ENCODE measurements at places on chromosomes 5 and 9. TPM values are rescaled to one million over a fixed set of nuclear protein-coding genes. Genes with fewer than 3 reads are reported as not detected.

The PCDHAC2 gene
- polyA plus RNA-seq, result not detected

The ASB6 gene
- 27.9 TPM for polyA plus RNA-seq

The STING1 gene
- polyA plus RNA-seq, result 5.3 TPM

The CRHBP gene
- 0.75 TPM for polyA plus RNA-seq

The C5orf58 gene
- not detected for polyA plus RNA-seq

The LECT2 gene
- not detected for polyA plus RNA-seq

The CD72 gene
- 436 TPM for polyA plus RNA-seq

The PCDHGB1 gene
- 0.09 TPM for polyA plus RNA-seq

The SPINK13 gene
- polyA plus RNA-seq, result not detected

The LRRC19 gene
- polyA plus RNA-seq, result not detected

- no peak overlapping the region for H3K4me3 ChIP-seq
- no peaks in the 10 kb centered on the region for H3K27me3 ChIP-seq
- H3K4me1 ChIP-seq, result no peaks in the 10 kb centered on the region
- DNase-seq, result no peak
- H3K36me3 ChIP-seq, result no peaks in the 10 kb centered on the region
Measured at GRCh38 chr9:94824913-94825610, 98.6 kb downstream of the AOPEP start.

DNA sequence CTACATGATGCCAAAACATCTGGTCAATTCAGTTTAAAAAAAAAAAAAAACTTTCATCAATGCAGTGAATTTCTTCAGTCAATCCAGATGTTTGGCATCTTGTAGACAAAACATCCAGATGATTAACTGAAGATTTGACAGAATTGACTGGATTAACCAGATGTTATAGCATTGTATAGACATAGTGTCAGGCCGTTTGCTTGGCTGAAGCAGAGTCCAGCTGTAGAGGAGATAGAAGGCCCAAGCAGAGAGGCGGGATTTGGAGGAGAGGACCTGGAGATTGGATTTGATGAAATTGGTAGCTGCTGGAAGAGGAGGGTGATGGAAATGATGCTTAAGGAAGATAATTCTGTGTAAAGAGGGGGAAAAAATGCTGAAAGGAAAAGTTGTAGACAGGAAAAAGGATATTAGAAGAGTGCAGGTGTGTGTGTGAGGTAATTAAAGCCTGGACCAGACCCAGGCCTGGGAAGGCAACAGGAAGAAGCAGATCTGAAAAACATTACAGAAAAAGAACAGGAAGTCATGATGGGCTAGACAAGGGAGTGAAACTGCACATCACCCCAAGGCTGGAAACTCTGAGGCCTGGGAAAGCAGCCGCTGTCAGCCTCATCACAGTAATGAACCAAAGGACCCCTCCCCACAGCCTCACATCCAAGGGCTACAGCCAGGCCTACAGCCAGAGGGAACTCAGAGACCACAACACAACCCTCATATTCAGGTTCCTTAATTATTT, 258.3 kb downstream of the CWC27 start:
- no peaks in the 10 kb centered on the region for H3K36me3 ChIP-seq
- no peak overlapping the region for H3K4me3 ChIP-seq
- peaks cover 18% of the 10 kb centered on the region for H3K4me1 ChIP-seq
- DNase-seq, result no peak

DNA sequence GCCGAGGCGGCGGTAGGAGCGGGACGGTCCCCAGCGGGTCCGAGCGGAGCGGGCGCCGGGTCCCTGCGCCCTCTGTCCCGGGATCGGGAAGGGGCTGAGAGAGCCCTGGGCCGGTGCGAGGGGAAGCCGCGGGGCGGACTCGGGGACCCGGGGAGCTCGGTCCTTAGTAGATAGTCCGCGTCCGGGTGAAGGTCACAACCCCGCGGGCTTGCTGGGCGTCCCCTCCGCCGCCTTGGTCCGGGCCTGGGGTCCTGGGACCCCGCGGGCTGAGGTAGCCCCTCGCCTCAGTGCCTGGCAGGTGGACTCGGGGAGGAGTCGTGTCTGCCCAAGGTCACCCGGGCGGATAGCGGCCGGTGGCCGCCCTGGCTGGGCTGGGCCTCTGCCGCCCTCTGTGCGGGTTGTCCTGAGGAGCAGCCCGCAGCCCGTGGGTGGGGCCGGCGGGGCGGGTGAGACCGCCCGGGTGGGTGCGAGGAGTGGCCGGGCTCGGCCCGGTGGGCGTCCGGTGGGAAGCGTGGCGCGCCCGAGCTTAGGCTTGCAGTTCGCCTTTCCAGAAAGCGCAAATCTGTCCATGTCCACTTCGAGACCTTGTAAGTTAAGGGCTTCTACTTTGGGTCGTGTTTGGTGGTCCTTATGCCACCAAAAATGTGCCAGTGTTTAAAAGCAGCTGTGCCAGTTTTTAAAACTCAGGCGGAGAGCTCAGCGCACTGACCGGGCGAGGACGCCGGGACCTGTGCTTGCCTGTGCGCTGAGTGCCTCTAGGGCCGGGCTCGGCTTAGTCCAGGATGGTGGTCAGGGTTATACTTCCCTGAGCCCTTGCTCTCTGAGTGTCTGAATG, 554 bp downstream of the SDHA start:
- H3K27me3 ChIP-seq, result no peaks in the 10 kb centered on the region
- H3K4me3 ChIP-seq, result peak overlapping the region; percentile 77
- H3K4me1 ChIP-seq, result peaks cover 26% of the 10 kb centered on the region
- peak overlapping the region; percentile 52 for H3K27ac ChIP-seq
- DNase-seq, result no peak
- peaks cover 3% of the 10 kb centered on the region for H3K36me3 ChIP-seq

- H3K4me3 ChIP-seq, result no peak overlapping the region
- H3K27me3 ChIP-seq, result no peaks in the 10 kb centered on the region
- no peak overlapping the region for H3K27ac ChIP-seq
- H3K36me3 ChIP-seq, result no peaks in the 10 kb centered on the region
Measured at GRCh38 chr5:111945535-111945934, 188.5 kb upstream of the NREP start.

- no peaks in the 10 kb centered on the region for H3K36me3 ChIP-seq
- H3K4me3 ChIP-seq, result no peak overlapping the region
- no peaks in the 10 kb centered on the region for H3K4me1 ChIP-seq
Measured at GRCh38 chr5:96140496-96140895, 178.8 kb upstream of the ELL2 start.

GRCh38 chr5:106393276-106393675, 1277.5 kb downstream of the EFNA5 start:
- no peak for DNase-seq
- no peaks in the 10 kb centered on the region for H3K27me3 ChIP-seq

DNA sequence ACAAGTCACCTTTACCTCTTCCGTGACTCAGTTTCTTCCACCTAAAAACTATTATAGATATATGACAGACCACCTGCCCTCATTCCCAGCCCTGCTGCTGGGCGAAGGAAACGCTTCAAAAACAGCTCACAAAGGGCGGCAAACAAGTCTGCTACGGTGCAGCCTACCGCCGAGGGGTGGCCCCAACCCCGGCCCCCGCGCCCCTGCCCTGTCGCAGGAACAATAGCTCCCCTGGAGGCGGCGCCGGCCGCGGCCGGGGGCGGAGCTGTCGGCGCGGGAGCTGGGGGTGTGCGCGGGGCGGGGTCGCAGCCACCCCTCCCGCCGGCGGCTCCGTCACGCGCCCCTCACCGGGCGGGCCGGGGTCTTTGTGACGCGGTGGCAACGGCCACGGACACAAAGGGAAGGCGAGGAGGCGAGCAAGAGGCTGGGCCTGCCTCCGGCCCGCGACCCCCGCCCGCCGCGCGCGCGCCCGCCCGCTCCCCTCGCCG, at the start of gene TMEFF1:
TMEFF1 (plus strand) TSS at position 362 of the 488 bp plus-strand sequence. CDS start 396 bp downstream, outside the sequence.
- DNase-seq, result peak; percentile 47
- H3K4me1 ChIP-seq, result peaks cover 15% of the 10 kb centered on the region
- H3K4me3 ChIP-seq, result peak within 1 kb of the TSS; percentile 47
- H3K36me3 ChIP-seq, result no peaks in the 10 kb centered on the region
- no peaks in the 10 kb centered on the region for H3K27me3 ChIP-seq

DNA sequence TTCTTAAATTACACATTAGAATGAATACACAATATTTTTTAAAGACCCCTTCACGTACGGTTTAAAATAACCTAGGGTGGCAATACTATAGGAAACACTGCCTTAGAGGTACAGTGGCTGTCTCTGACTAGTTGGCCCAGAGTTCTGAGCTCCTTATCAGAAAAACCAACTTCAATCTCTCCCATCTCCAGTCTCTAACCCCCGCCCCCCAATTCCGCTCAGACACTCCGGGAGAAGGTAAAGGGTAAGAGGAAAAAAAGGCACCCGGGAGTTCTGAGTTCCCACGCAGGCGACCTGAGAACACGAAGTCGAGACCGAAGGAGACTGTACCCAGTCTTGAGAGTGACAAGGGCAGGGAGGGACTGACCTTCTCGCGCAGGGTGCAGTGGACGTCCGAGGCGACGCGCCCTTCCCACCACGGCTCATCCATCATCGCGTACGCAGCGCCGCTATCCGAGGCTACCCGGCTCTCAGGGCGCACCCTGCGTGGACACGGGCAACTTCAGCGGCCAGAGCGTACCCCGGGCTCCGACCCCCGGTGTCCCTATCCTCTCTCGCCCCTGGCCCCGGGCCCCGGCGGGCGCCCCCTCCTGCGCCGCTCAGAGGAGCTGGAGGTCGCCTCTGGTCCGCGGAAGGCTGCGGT, 752 bp downstream of the CCNJL start:
- peaks cover 28% of the 10 kb centered on the region for H3K27me3 ChIP-seq
- H3K36me3 ChIP-seq, result no peaks in the 10 kb centered on the region
- peaks cover 8% of the 10 kb centered on the region for H3K4me1 ChIP-seq
- no peak for DNase-seq

DNA sequence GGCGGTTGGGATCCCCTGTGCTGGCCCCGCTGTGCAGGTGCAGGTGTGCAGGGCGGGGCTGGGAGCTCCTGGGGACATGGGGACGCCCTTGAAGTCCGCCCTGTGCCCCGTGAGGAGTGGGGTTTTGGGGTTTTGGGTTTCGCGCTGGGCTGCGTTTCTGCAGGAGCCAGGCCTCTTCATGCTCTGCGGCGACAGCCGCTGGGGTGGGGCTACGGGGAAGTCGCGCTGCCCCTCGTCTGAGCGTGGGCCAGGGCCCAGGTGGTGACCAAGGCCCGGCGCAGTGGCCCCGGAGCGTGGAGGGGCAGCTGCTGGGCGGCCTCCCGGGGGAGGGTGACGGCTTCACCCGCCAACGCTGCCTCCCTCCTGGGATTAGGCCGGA, 47.8 kb upstream of the IRX4 start:
- DNase-seq, result no peak
- H3K27me3 ChIP-seq, result peaks cover 9% of the 10 kb centered on the region
- no peaks in the 10 kb centered on the region for H3K36me3 ChIP-seq

GRCh38 chr9:479304-479970, 264.8 kb downstream of the DOCK8 start:
- no peak overlapping the region for H3K4me3 ChIP-seq
- no peaks in the 10 kb centered on the region for H3K27me3 ChIP-seq

DNA sequence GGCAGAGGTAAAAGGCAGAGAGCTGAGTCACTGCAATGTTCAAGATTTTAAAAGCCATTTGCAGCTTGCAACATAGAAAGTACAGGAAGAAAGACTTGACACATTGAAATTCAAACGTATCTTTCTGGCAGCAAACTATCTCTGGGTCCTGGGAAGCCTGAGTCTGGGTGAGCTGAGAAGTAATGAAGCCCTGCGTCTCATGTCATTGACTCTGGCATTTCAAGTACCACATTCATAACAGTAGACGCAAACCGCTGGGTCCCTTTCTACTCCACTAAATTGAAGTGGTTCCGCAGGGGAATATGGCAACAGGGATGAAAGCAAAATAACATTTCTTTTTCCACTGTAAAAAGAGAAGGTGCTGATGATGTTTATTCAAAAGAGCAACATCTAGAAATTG, 694.3 kb downstream of the BRINP1 start:
- H3K27me3 ChIP-seq, result no peaks in the 10 kb centered on the region
- H3K27ac ChIP-seq, result no peak overlapping the region
- H3K4me1 ChIP-seq, result no peaks in the 10 kb centered on the region
- no peak for DNase-seq

DNA sequence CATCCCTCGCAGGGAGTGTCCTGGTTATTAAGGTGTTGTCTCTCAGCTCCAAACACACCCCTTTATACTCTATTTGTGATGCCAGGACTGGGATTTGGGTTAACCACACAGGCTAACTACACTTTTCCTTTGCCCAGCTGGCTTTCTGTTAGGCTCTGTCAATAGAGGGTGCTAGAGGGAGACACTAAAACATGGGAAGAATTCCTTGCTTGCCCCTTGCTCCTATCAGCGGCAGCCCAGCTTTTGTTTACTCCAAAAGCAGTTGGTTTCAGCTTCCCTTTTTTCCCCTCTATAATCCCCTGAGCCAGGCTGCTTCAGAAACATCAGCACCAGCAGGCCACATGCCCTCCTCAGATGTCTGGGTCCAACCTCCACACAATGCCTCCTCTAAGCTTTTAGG, 297.1 kb downstream of the KCTD16 start:
- H3K4me1 ChIP-seq, result no peaks in the 10 kb centered on the region
- H3K27ac ChIP-seq, result no peak overlapping the region
- H3K4me3 ChIP-seq, result no peak overlapping the region
- DNase-seq, result no peak
- H3K27me3 ChIP-seq, result no peaks in the 10 kb centered on the region

GRCh38 chr9:130535818-130536521, 43.4 kb upstream of the FUBP3 start:
- H3K27ac ChIP-seq, result no peak overlapping the region
- H3K4me3 ChIP-seq, result no peak overlapping the region
- H3K27me3 ChIP-seq, result peaks cover 10% of the 10 kb centered on the region
- H3K4me1 ChIP-seq, result peaks cover 3% of the 10 kb centered on the region
- DNase-seq, result no peak

GRCh38 chr5:95826949-95827891, 4.7 kb upstream of the GLRX start:
- H3K27me3 ChIP-seq, result no peaks in the 10 kb centered on the region
- H3K27ac ChIP-seq, result no peak overlapping the region
- H3K4me3 ChIP-seq, result no peak overlapping the region
- H3K4me1 ChIP-seq, result peaks cover 20% of the 10 kb centered on the region
- DNase-seq, result no peak
